ENCODE measurements at places on chromosomes 1 and 21.

DNA sequence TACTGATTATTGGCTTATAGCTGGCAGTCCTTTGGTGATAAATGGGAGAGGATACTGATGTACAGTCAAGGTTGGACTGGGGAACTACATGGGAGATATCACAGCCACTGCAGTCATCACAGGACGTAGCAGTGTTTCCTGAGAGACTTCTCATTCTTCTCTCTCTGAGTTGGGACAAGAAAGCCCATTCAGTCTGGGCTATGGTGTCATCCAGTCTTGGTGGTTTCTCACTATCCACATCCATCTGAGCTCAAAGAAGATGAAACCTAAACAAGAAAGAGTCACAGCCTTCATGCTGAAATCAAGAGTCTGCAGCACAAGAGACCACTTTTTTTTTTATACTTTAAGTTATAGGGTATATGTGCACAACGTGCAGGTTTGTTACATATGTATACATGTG, 12.8 kb upstream of the CD53 start:
- no peak for DNase-seq

DNA sequence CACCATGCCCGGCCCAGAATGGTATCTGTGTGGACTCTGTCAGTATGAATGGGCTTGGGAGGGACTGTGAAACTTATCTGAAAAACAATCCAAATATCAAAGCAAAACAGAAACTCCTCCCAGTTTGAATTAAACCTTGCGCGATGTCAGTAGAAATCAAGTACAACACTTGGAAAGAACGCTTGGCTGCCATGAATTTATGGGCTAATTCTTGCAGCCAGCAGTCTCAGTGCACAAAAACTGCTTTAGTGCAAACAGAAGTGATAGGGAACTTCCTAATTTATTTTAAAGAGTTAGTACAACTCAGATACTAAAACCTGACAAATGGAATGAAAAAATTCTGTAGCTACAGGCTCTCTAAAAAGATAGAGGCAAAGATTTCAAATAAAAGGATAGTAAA, 8.5 kb downstream of the CLCA1 start:
- no peak for DNase-seq

DNA sequence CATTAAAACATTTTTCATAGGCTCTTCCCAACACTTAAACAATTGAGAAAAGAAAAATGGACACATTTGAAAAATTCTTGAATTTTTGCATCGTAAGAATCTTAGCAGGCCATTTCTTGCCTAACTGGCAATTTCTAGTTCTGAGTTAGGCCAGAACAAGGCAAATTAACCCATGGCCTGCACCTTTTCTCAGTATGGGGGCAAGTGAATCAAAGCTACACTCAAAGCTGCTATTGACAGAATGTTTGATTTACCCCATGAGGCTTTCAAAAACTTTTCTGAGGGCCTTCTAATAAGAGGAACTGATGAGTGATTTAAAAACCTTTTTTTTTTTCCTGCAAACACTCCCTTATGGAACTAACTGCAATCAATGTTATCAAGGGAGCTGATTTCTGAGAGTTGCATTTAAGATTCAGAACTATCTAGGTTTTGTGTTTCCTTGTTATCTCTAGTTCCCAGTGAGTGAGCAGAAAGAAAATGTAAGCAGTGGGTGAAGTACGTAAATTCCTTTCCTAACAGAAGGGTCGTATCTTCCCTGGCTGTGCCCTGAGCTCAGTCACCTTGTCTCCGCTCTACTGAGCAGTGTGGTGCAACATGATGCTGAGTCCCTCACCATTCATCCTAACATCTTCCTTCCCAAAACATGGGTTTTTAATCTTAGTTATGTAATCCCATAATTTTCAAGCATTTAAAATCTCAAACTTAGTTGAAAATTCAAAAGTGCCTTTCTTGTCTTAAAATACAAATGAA, 353.7 kb downstream of the DPYD start:
- DNase-seq: no peak

GRCh38 chr1:1024149-1024770, 4.3 kb downstream of the AGRN start:
- no peak for DNase-seq

DNA sequence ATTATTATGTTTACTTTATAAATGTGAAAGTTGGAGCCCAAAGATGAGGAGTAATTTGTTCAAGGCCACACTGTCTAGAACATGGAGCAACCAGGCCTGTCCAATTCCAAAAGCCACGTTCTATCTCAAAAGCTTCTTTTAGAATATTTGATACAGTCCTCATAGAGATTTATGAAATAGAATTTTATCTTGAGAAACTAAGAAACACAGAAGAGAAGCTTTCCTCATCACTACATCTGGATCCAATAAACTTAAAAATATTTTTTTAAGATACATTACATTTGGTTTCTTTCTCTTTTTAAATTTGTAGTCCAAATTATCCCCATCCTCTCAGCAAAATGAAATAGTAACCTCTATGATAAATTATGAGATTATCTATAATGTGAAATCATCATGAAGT, 58.9 kb downstream of the DDAH1 start:
- DNase-seq: no peak

DNA sequence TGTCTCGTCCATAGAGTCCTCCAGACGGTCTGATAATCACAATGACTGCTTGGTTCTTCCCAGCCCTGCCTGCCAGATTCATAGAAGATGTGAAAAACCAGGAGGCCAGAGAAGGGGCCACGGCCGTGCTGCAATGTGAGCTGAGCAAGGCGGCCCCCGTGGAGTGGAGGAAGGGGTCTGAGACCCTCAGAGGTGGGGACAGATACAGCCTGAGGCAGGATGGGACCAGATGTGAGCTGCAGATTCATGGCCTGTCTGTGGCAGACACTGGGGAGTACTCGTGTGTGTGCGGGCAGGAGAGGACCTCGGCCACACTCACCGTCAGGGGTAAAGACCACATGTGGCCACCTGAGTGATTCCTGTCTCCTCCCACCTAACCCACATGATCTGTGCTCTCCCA, 86.9 kb downstream of the OBSCN start:
- no peak for DNase-seq

- DNase-seq: no peak
Observed at GRCh38 chr1:8506456-8506855, 188.5 kb downstream of the SLC45A1 start.

GRCh38 chr1:201625226-201625761, 86.4 kb downstream of the NAV1 start:
- DNase-seq: no peak

Data from NCI-H1436 treated with DMSO at 0.1 percent for 48 hours (cell line).